Pulmonary artery endothelial cell (primary cell): ENCODE measurements at places on chromosomes 5 and 9.

GRCh38 chr5:111173476-111173875 lies 50.7 kb upstream of the CAMK4 start:
- no peak for DNase-seq

DNA sequence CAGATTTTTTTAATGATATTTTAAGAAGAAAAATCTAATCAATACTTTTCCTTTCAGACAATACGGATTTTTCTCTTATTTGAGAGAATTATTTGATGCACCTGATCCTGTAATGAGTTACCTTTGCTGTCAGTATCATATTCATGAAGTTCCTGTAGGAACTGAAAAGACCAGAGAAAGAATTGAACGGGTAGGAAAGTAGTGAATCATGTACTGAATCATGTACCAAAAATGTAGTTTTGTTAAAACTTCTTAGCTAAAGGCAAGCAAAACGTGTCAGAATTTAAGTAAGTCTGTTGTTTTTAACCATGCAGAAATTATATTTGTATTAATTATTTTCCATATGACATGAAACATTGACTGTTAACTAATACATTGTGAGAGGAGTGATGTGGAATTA lies 56.6 kb downstream of the SMC5 start:
- DNase-seq = no peak

DNA sequence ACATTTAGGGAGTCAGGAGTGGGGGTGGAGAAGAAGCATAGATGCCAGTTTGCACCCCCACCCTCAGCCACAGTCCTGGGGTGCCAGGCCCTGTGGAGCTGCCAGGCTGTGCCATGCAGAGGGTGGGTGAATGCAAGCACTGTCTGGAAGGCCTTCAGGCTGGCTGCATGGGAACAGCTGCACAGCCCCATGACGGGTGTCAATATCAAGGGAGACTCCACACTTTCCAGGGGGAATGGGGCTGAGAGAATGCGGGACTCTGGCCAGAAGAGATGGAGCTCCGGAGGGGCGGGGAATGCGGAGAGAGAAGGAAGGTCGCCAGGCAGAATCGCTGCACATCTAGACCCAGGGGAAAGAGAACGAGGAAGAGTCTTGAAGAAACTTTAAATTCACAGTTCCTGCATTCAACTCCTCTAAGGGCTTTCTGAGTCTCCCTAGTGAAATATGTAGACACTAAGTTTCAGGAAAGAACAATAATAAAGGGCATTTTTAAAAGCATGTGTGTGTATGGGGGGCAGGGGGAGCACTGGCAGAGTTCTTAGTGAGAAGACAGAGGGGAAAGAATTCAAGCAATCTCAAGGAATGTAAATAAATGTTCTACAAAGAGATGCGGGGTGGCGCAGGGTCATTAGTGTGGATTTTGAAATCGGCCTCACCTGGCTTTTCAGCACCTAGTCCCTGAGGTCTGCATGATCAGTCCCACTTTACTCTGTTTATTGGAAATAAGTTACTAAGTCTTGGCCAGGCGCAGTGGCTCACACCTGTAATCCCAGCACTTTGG lies 59.1 kb downstream of the BOD1 start:
- no peak for DNase-seq

DNA sequence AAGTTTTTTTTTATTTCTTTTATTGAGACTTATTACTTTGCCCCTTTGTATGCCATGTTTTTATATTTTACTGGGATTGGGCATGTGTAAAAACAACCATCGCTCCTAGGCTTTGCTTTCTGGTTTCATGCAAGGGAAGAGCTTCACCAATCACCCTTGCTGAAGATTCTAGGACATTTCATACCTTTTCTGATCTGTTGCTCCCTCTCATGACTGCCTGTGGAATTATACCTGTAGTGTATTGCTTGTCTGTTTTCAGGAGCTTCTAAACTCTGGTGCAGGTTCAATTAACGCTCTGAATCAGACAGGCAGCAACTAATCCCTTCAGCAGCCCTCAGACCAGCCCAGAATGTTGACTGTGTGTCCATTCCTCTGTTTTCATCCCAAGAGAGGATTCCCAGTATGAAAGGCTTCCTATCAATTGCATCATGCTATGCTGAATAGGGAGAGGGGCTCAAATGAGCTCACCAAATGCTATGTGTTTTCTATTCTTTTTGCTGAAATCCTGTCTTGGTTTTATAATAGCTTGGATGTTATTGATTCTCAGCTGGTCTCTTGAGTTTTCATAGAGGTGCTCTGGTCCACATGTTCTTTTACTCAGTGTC lies 572.9 kb upstream of the CDH6 start:
- no peak for DNase-seq

DNA sequence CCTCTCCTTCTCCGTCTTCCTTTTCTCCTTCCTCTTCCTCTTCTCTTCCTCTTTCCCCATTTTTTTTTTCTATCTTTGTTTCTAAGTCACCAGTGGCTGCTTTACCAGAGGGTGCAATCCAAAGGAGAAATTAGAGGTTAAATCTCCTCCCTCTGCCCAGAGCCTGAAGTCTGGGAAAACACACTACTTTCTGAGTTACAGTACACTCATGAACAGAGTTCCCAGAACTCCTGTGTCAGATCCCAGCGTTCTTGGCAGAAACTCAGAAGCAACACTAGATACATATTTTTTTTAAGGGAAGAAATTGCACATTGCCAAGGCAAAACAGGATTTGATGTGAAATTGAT lies 189.0 kb downstream of the SNCAIP start:
- DNase-seq = no peak

GRCh38 chr5:153974813-153975163 lies 63.9 kb downstream of the FAM114A2 start:
- no peak for DNase-seq

GRCh38 chr9:79632705-79633104 lies 60.9 kb downstream of the TLE4 start:
- DNase-seq = no peak

DNA sequence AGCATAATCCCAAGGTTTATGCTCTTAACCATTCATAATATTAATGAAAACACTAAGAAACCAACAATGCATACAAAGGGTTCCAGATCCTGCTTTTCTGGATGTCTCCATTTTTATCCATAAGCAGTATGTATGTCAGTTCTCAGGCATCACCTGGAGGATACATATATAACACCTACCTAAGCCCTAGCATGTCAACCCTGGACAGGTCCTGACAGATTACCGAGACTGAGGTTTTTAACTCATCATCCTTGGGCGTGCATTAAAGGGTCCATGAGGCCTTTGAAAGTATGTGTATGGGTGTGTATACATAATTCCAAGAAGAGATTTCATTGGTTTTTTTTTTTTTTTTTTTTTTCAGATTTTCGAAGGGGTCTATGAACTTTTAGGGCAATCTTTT lies 70.6 kb downstream of the SH3TC2 start:
- no peak for DNase-seq

- no peak for DNase-seq
Observed at GRCh38 chr9:76114144-76114543, 223.7 kb downstream of the PCSK5 start.

DNA sequence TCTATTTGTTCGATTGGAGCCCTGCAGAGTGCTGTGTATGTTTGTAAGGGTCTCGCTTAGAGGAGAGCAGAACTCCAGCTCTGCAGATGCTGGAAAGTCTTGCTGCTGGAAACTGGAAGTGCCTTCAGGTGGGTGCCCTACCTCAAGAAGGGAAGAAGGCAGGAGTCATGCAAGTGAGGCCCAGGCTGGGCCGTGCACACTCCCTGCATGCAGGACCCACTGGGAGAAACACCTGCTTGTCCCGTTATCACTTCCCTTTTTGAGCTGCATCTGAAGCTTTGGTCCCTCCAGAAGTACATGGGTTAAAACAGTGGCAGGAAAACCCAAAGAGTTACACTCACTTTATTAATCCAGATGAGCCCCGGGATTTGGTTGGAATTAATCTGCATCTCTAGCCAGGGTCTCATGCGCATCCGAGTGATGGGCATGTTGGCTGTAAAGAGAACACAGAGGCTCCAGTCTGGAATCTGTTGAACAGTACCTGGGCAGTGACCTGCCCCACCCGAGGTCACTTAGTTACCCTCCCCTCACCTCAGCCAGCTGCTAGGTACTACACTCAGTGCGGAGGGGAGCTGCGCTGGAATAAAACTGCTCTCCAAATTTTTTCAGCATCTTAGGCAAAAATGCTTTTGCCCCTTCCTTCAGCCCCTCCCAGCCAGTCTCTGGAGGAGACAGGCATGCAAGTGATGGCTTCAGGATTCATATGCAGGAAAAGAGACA lies 1.4 kb downstream of the IRF1 start:
- DNase-seq = no peak

- no peak for DNase-seq
Observed at GRCh38 chr5:71882826-71883741, 164.0 kb downstream of the CARTPT start.

GRCh38 chr5:33167541-33167940 lies 273.2 kb upstream of the TARS1 start:
- DNase-seq = no peak

GRCh38 chr9:136316896-136317676 lies 10.3 kb upstream of the GPSM1 start:
- no peak for DNase-seq

GRCh38 chr5:38023799-38024198 lies 184.0 kb upstream of the GDNF start:
- no peak for DNase-seq

DNA sequence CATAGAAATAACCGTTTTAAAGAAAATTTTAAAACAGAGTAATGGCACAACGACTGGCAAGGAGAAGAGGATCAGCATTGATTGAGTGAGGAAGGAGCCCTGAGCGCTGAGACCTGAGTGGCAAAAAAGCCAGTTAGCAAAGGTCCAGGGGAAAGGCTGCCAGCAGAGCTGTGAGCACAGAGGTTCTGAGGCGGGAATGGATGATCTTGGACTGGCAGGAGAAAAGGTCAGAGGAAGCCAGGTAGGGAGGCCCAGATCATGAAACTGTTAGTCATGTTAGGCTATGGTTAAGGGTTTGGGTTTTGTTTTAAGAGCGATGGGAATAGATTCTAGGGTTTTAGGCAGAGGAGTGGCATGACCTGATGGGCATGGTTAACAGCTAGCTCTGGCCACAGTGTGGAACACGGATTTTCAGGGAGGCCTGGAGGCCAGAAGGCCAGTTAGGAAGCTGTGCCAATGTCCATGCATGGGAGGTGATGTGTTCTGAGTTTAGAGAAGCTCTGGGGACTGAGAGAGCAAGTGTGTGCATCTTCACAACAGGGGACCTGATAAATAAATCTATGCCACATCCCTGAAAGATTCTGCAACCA lies 57.7 kb upstream of the GALNT10 start:
- DNase-seq = no peak

GRCh38 chr9:136831720-136832104 lies 10.6 kb upstream of the AJM1 start:
- DNase-seq = no peak

DNA sequence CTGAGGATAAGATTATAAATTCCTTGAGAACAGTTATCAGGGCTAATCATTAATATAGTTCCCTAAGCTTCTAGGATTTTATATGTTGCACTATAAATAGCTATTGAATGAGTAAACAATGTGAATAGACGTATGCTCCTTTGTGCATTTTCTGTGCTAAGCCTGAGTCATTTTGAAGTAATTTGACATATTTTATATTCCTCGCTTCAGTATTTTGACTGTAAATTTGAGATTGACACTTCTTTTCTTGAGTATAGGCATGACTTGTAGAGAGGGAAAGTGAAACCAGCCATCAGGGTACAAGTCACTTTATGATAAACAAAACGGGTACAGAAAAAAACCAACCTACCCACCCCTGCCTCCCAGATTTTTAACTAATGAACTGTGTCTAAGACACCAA lies 367.7 kb upstream of the PRR16 start:
- DNase-seq = no peak

- DNase-seq = no peak
Observed at GRCh38 chr5:139701056-139701741, 53.0 kb downstream of the CXXC5 start.

DNA sequence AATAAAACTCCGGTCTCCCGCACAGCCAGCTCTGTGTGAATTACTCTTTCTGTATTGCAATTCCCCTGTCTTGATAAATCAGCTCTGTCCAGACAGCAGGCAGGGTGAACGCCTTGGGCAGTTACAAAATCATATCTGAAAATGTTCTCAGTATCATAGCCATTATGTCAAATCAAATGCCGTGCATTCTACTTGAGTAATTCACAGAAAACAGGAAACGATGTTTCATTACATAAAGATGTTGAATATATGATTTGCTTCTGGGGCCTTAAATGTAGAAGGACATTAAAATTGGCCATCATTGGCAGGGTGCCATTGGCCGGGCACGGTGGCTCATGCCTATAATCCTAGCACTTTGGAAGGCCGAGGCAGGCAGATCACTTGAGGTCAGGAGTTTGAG lies 8.5 kb downstream of the POLR3G start:
- DNase-seq = no peak

- no peak for DNase-seq
Observed at GRCh38 chr5:425714-426113, 17.3 kb upstream of the EXOC3 start.

DNA sequence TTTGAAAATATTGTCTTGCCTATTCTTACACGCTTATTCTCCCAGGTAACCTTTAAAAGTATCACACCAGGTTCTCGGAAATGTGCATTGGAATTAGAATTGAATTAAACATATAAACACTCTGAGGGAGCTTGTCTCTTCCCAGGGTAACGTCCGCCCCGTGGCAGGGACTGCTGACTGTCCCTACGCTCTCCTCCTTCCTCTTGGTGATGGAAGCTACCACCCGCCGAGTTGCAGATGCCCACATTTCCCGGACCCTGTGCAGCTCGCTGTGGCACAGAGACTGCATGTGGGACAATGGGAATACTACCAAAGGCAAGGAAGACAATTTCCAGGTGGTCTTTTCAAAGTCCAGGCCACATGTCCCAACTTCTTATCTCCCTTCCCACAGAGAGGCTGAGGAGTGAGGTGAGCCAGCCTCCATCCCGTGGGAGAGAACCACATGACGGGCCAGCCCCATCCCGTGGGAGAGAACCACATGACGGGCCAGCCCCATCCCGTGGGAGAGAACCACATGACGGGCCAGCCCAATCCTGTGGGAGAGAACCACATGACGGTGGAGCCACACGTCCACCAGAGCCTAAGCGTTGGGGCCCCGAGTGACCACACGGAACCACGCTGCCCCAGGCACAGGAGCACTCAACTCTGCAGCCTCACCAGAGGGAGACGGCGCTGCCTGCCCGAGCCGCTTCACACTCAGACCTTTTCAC lies 249.4 kb upstream of the IRX1 start:
- no peak for DNase-seq

- DNase-seq = no peak
Observed at GRCh38 chr5:118314931-118315330, 673.4 kb downstream of the DTWD2 start.

DNA sequence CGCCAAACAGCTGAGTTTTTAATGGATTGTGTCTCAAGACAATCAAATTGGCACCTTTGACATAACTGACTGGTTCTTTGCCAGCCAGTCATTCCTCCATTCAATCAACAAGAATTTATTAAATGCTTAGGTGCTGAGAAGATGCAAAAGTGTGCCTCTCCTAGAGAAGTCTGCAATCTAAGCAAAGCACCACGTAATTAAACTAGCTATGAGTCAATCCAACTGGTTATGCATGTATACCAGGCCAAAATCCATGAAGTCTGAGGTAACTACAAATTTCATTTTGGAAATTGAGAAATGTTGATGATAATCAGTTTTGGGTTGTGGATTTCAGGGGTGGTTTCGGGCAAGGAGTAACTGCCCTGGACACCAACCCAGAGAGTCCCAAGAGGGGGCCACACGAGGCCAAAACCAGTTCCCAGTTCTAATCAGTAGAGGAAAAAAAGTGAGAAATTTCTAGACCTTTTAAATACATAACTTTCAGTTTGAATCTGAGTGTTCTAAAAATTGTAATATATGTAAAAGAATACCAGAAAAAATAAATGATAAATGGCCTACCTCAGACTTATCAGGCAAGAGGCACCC lies 92.6 kb downstream of the EFNA5 start:
- no peak for DNase-seq

- DNase-seq = no peak
Observed at GRCh38 chr9:126705767-126706697, 92.3 kb downstream of the LMX1B start.
